ENCODE measurements at places on chromosomes 6 and 20.

- no peak for DNase-seq
Measured at GRCh38 chr6:128847431-128848210, 35.3 kb upstream of the LAMA2 start.

DNA sequence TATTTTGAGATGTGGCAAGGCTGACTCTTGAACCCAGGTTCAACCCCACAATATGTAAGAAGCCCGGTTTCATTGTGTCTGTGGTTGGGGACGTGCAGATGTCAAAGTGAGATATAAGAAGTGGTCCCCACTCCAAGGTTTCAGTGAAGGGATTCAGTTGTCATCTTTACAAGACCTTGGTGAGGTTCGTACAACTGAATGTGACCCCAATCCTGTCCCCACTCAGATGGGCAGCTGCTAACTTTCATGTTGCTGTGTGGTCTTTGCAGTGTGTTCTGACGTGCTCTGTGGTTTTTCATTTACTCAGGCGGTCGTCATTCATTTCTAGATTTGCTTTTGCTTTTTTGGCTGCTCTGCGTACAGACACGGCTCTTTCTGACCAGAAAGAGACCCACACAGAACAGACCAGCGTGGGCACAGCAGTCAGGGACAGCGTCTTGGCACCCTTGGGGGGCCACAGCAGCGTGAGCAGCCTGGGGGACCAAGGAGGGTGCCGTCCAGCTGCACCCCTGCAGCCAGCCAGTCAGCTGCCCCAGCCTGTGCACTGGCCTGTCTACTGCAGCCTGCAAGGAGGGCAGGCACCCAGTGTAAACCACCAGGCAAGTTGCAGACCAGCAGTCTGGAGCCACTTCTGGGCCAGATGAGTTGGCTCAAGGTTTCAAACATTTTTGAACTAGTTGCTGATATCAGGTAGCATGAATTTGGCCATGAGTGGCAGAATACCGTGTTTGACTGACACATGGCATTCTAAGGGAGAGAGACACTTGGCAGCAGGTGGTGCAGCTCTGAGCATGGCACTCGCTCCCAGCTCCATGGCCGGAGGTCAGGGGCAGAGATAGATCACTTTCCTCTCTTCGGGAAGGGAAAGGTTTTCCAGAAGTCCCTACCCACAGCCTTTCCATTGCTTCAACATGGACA, 49.4 kb upstream of the IRF4 start:
- no peak for DNase-seq

DNA sequence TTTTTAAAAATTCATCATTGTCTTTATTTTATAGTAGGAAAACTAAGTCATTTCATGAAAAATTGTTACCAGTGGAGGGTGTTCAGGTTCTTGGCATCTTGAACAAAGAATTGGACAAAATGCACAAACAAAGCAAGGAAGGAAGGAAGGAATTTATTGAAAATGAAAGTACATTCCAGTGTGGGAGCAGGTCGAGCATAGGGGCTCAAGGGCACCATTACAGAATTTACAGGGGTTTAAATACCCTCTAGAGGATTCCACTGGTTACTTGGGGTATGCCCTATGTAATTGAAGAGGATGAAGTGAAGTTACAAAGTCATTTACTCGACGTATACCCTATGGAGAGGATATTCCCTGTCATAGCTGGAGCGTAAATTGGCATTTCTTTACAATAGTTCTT, 37.4 kb upstream of the HDAC2 start:
- DNase-seq = no peak

- DNase-seq = no peak
Measured at GRCh38 chr20:61891476-61891875, 174.2 kb downstream of the TAF4 start.

DNA sequence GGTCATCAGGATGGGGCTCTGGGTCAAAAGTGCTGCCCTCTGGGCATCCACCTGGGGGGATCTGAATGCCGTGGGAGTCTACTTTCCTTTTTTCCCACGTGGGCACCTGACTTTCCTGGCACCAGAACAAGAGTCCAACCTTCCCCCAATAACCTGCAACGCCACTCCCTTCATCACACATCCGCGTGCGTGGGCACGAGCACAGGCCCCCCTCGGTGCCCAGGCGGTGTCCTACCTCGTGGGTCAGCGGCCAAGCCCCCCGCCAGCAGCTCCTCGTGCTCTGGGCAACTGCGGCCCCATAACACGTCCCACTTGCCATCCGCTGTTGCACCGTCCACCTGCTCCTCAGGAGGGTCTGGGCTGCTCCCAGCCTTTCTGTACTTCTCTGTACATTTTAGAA, 87.0 kb downstream of the YTHDF1 start:
- no peak for DNase-seq

DNA sequence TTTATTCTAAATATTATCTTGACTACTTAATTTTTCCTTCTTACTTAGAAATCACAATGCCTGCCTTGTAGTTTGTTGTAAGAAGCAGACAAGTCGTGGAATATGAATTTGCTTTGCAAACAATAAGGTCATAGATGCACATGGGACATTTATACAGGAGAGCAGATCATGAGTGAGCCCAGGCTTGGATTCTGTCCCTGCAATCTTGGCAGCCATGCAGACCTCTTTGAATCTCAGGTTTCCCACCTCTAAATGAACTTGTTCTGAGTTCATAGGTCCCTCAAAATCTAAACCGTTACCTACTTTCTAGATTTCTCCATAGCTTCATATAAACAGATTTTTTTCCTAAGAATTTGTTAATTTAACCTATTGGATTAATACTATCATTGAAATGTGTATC, 19.5 kb downstream of the KIAA0408 start:
- DNase-seq = no peak

- DNase-seq = no peak
Measured at GRCh38 chr6:18121580-18122127, 823 bp downstream of the NHLRC1 start.

- DNase-seq = no peak
Measured at GRCh38 chr6:11404838-11405237, 132.7 kb upstream of the TMEM170B start.

- DNase-seq = no peak
Measured at GRCh38 chr20:62843656-62844055, 18.0 kb downstream of the TCFL5 start.

GRCh38 chr6:45806172-45806571, 209.5 kb downstream of the CLIC5 start:
- no peak for DNase-seq

GRCh38 chr20:59458645-59459044, 145.7 kb upstream of the PHACTR3 start:
- DNase-seq = no peak

GRCh38 chr6:150249261-150249660, 106.4 kb downstream of the PPP1R14C start:
- no peak for DNase-seq

- DNase-seq = no peak
Measured at GRCh38 chr6:44289726-44290260, 19.5 kb downstream of the TMEM151B start.

GRCh38 chr6:134123666-134124208, 71.3 kb upstream of the SLC2A12 start:
- DNase-seq = no peak

GRCh38 chr6:4935975-4936680, 67.7 kb downstream of the RPP40 start:
- DNase-seq = no peak

DNA sequence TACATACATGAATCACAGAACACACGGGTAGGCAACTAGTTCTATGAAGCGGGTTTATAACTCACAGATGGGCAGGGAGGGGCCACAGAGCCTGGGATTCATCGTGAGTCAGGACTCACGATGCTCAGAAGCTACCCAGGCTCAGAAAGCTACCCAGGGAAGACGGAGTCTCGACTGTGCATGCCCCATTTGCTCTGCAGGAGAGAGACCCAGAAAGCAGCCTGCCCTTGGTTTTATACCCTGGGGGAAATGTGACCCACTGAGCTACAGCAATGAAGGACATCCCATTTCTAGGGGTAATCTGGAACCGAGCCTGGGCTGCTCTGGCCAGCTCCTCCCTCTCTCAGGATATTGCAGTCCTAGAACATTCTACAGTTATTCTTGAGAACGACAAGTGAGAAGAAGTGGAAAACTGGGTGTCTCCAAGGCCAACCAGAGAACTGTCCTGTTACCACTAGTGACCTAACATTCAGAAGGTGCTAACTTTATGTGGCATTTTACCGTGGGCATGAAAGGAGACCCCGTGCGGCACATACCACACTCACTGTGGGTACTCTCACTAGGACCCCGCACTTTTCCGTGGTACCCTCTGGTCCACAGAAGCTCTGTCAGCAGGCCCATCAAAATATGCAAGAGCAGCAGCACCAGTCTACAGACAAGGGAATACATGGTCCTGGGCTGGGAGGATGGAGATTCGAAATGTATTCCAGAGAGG, 201.9 kb upstream of the PMEPA1 start:
- no peak for DNase-seq

DNA sequence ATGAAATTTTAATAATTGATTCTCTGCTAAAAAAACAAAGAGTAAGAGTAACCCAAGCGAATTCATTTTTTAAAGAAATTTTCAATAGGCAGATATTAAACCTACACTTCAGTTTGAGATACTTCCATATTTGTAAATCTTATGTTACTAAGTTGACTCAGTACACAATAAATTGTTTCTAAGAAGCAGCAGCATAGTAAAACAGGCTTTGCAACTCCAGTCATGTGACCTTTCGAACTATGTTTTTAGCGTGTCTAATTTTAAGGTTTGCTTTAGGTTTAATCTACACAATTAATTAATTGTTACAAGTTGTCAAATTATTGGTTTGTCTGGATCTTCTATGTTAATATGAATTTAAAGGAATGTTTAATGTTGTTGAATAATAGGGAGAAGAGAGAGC, 708.9 kb upstream of the CITED2 start:
- DNase-seq = no peak

DNA sequence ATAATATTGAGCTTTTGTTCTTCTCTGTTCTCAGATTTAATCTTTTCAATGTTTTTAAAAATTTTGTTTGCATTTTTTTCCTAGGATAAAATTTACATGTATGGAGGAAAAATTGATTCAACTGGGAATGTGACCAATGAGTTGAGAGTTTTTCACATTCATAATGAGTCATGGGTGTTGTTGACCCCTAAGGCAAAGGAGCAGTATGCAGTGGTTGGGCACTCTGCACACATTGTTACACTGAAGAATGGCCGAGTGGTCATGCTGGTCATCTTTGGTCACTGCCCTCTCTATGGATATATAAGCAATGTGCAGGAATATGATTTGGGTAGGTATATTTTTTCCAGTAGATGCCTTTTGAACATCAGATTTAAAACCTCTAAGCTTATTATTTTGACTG, 89.8 kb downstream of the ATRN start:
- no peak for DNase-seq

DNA sequence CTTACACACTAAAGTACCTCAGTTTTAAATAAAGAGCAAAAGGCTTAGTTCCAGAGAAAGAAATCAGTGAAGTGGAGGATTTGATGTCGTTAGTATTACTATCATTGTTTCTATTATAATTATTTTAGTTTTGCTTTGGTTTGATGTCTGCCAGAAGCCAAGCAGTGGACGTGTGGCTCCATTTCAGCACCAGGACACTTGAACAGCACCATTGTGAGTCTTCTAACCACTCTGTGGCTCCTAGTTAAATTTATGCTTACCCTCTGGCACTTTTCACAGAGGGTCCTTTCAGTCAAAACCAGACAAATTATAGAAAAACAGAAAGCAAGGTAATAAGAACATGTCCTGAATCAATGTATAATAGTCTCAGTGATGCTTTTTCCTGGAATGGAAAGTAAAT, 3.4 kb downstream of the COL9A1 start:
- DNase-seq = no peak

DNA sequence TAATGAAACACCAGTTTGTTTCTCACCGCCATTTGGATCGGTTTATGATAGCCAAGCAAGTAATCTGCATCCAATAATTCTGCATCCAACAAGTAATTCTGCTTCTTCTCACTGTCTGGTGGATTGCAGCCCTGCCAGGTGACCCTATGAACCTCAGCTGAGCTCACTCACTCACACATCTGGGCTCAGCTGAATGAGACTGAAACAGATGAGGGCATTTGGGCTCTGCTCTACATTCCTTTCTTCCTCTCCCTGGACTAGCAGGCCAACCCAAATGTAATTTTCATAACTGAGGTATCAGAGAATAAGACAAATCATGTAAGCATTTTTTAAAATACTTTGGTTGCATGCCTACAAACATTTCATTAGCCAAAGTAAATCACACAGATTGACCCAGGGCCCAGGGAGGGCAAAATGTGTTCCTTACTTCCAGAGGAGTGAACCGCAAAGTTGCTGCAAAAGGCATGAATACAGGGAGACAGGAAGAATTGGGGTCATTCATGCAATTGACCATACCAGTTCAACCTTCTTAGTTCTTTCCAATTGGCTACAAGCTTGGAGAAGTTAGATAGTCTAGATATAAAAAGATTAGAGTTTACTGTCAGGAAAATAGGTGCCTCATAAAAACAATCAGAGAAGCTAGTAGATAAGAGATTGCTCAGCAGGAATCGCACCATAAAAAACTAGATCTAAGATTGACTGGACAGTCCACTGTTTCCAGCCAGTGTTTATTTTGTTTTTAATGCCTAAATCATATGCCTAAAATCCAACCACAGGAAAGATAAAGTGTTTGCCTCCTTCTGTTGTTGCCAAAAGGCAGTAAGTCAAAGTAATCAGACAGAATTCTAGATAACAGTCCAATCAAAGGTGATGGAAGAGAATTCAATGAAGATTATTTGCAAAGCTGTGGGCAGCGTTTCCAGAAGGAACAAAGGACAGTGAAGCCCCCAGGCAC, 43.7 kb downstream of the CBLN4 start:
- DNase-seq = no peak

- DNase-seq = no peak
Measured at GRCh38 chr6:30826961-30827342, 57.4 kb upstream of the DDR1 start.

DNA sequence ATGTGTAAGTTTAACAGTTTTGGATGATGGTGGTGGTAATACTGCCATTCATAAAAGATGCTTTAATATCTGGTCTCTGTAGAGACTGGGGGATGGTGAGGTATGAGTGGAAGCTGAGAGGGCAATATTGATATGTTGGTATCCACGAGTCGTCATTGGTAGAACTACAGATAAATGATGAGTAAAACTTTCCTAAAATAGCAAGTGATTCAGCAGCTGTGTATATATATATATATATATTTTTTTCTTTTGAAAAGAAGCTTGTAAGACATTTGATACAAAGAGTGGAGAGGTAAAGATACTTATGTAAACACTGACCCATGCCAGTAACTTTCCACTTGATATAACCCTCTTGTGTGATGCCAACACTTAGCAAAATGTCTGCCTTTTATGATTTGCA, 41.7 kb upstream of the CITED2 start:
- no peak for DNase-seq

- no peak for DNase-seq
Measured at GRCh38 chr6:79878142-79878748, 69.1 kb downstream of the ELOVL4 start.

- no peak for DNase-seq
Measured at GRCh38 chr20:46284040-46284427, 24.3 kb downstream of the CDH22 start.

Data from stimulated activated CD8-positive, alpha-beta memory T cell treated with anti-CD3 and anti-CD28 coated beads, Interleukin-12 subunit alpha, Interleukin-12 subunit beta, amount 100 ng/mL, for 1 hour (primary cell).